ENCODE measurements at places on chromosomes 5 and 9.

DNA sequence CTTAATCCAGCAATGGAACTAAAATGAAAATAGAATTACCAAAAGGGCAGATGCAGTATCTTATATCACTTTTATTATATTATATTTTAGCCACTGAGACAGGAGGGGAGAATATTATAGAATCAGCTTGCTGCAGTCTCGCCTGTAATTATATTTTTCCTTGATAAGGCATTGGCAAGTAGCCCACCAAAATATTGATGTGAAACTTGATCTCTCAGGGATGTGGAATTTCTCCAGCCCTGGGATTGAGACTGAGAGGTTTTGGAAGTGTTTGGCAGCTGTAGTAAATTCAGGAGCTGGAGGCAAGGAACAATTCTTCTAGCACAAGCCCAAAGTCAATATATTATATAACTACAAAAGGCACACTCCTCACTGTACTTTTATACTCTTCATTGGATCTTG lies 142.1 kb upstream of the ADAMTSL1 start:
- no peak for DNase-seq

- DNase-seq = no peak
Measured at GRCh38 chr9:108108852-108109448, 619.4 kb upstream of the KLF4 start.

DNA sequence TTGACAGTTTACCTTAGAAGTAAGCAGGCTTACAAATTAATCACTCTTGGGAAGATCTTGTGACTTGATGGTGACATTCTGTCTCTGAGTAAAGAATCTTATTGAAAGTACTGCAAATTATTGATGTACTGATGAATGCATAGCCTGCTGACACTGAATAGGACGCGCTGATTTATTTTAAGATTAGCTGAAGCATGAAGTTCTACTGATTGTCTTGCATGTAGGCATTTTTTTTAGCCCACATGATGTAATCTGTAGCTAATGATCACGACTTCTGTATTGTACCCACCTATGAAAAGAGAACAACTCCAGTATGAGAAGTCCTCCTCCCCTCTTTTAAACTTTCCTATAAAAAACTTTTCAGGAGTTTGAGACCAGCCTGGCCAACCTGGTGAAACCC lies 28.3 kb upstream of the SPIN1 start:
- no peak for DNase-seq

DNA sequence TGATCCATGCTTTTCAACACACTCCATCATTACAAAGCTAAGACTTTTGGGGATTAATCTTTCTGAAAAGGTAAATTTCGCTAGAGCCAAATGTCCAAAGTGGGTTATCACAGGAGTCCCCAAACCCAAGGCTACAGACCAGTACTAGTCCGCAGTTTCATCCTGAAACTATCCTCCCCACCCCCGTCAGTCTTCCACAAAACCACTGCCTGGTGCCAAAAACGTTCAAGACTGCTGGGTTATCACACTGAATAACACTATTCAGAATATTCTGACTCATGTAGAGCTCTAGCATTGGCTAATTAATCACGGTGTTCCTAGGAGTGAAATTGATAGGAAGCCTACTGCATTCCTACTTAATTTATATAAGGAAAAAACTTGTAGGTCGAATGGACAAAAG lies 24.7 kb downstream of the ERP44 start:
- no peak for DNase-seq

DNA sequence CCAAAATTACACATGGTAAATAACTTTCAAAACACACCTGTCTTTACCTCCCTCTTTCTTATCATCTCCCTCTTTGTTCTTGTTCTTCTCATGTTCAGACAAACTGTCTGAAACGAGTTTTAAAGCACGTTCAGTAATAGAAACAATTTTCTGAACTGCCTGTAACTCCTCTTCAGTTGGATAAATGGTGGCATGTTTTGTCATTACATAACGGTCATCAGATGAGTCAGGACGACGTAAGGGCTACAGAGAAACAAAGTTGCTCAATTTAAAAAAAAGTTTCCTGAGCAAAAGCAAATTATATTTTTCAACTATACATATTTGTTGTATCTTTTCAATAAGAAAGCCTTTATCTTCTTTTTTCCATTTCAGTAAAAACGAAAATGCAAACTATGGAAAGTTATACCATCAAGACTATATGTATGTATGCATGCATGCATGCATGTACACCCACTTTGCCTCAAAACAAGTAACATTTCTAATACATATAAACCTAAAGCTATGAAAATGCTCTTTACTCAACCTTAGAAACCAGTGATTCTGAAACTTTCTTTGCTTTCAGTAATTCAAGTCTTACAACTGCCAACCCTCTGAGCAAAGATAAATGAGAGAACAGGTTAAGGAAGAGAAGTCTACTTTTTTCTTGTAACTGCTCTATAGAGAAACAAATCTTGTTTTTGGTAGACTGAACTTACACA lies 56.0 kb downstream of the ZFR start:
- DNase-seq = no peak

GRCh38 chr9:120435091-120435490 lies 144.9 kb downstream of the CDK5RAP2 start:
- DNase-seq = no peak

- DNase-seq = no peak
Measured at GRCh38 chr9:2634153-2634552, 12.6 kb downstream of the VLDLR start.

DNA sequence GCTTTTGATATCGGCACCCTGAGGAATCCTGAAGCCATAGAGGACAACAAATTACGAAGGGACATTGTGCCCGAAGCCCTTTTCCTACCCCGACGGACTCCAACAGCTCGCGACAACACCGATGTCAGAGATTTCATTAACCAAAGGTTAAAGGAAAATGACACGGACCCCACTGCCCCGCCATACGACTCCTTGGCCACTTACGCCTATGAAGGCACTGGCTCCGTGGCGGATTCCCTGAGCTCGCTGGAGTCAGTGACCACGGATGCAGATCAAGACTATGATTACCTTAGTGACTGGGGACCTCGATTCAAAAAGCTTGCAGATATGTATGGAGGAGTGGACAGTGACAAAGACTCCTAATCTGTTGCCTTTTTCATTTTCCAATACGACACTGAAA lies 129.5 kb downstream of the CDH6 start:
- no peak for DNase-seq

GRCh38 chr5:66958980-66959641 lies 237.5 kb downstream of the CD180 start:
- no peak for DNase-seq

DNA sequence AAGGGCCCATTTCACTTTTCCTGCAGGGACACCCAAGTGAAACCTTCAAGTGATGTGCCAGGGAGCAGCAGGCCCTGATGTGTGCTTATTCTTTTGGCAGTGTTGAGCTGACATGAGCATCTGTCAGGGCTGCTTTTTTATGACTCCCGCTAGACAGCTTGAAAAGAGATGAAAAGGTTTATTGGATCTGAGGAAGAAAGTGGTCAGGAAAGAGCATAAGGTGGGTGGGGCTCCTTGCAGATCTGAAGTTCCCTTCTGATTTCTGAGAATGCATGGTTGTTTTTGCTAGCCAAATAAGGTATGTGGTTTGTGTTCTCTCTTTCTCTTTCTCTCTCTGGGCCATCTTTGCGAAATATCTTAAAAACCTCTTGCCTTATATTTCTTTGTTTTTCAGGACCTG lies 316.1 kb downstream of the DMRT2 start:
- no peak for DNase-seq

GRCh38 chr5:127094161-127094814 lies 21.0 kb upstream of the C5orf63 start:
- DNase-seq = no peak

DNA sequence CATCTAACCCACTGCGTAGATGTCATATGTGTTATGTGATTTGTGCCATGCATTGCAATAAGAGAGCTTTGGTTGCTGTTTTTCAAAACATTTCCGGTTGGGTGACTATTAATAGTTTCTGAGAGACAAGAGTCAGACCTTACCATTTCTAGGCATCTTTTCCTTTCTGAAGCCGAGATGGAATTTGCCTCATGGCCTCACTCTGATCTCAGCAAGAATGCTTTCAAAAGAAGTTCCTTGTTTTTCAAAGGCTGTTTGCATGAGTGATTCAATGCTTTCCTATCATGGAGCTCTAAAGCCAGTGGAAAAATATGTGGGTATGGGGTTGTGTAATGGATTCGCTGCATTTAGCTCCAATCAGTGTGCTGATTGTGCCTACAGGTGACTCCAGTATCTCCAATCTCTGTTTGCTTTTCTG lies 203.1 kb upstream of the PPP1R2B start:
- DNase-seq = peak; percentile 21

DNA sequence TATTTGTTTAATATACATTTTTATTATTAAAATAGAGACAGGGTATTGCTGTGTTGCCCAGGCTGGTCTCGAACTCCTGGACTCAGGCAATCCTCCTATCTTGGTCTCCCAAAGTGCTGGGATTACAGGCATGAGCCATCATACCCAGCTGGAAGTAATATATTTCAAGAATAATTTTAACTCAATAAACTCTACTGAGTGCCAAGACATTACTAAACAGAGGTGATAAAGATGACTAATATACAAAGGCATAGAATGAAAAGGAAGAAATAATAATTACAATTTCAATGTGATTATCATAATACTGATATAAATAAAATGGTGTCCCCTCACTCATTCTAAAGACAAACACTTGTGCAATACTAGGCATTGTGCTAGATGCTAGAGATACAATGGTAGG lies 13.9 kb downstream of the GOLPH3 start:
- DNase-seq = no peak

GRCh38 chr5:175837171-175837699 lies 34.1 kb upstream of the CPLX2 start:
- no peak for DNase-seq

DNA sequence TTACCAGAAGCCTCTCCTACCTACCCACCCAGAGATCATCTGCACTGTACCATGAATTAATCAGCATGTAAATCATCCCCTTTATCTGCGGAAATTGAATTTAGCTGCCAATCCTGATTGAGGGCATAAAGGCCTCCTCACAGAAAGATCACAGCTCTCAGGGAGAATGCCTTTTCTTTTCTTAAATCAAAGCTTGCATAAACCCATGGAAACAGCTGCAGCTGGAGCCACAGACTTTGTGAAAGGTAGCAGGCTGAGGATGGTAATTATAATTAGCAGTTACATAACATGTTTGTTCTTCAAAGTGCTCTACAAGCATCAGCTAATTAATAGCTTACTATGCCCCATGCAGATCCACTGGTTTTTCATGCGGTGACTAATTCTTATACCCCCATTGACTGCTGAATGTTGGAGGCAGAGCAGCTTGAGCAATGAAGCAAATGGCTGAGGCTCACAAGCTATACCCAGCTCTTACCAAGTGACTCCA lies 54.6 kb downstream of the SUSD1 start:
- no peak for DNase-seq

DNA sequence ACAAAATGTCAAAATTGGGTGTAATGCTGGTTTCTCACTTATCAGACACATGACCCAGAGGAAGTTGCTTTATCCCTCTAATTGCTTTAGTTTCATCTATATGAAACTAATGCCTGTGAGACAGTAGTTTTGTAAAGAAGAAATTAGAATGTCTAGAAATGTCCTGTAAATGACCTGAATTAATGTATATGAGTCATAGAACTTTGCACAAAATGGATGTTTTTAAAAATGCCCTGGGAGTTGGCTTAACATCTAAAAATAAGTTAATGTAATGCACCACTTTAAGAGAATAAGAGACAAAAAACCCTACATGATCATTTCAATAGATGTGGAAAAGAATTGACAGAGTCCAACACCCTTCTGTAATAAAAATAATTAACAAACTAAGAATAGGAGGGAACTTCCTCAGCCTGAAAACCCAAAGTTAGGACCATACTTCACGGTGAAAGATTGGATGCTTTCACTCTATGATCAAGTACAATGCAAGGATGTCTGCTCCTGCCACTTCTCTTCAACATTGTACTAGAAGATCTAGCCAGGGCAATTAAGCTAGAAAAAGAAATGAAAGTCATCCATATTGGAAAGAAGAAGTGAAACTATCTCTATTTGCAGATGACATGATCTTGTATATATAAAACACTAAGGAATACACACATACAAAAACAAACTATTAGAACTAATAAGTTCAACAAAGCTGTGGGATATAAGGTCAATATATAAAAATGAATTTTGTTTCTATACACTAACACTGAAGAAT lies 117.9 kb downstream of the MELK start:
- no peak for DNase-seq

GRCh38 chr9:85302938-85303756 lies 438.6 kb downstream of the AGTPBP1 start:
- no peak for DNase-seq

GRCh38 chr9:25918761-25919160 lies 240.5 kb upstream of the TUSC1 start:
- no peak for DNase-seq

GRCh38 chr5:17737092-17737491 lies 102.8 kb downstream of the TAF11L14 start:
- no peak for DNase-seq

GRCh38 chr9:130244548-130245165 lies 20.9 kb upstream of the HMCN2 start:
- DNase-seq = no peak

GRCh38 chr5:2200261-2200950 lies 317.7 kb upstream of the IRX4 start:
- no peak for DNase-seq

DNA sequence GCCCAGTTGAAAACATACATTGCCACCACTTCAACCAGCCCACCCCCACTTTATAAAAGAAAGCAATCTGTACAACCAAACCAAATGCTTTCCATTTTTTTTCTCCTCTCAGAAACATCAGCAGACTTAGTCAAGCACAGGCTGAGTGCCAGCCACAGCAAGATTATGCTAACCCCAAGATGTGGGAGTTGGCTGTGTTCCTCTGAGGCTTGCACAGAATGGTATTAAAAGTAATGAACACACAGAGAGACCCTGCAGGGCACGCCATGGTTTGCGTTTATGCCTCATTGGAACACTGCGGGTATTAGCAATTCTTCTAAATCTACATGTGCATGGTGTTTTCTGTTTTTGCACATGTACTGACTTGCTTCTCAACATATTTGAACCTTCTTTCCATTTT lies 419.9 kb upstream of the GRAMD2B start:
- no peak for DNase-seq

DNA sequence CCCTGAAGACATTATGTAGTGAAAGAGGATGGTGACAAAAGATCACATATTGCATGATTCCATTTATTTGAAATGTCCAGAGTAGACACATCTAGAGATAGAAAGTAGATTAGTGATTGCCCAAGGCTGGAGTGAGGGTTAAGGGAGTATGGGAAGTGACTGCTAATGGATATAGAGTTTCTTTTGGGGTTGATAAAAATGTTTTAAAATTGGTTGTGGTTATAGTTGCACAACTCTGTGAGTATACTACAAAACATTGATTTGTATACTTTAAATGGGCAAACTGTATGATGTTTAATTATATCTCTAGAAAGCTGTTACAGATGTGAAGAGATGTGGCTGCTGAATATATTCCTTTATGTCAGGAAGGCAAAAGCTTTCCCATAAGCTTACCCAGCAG lies 202.8 kb downstream of the CCDC171 start:
- no peak for DNase-seq

DNA sequence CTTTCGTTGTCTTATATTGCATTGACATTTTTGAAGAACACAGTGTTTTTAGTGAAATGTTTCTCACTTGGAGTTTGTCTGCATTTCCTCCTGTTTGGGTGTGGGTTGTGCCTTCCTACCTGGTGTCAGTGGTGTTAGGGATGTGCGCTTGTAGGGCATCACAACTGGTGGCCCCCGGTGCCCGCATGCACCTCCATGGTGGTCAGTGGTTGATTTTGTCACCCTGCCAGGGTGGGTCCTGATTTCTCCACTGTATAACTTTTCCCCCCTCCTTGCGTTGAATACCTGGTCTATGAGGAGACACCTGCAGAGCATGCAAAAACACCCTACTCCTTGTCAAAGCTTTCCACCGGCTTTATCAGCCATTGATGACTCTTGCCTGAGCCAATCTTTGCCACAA lies 132.9 kb downstream of the BARX1 start:
- no peak for DNase-seq
